ENCODE measurements at places on chromosomes 5 and 9. TPM values are rescaled to one million over a fixed set of nuclear protein-coding genes. Genes with fewer than 3 reads are reported as not detected.

IFNA13 gene
- total RNA-seq = 1.1 TPM

DNA sequence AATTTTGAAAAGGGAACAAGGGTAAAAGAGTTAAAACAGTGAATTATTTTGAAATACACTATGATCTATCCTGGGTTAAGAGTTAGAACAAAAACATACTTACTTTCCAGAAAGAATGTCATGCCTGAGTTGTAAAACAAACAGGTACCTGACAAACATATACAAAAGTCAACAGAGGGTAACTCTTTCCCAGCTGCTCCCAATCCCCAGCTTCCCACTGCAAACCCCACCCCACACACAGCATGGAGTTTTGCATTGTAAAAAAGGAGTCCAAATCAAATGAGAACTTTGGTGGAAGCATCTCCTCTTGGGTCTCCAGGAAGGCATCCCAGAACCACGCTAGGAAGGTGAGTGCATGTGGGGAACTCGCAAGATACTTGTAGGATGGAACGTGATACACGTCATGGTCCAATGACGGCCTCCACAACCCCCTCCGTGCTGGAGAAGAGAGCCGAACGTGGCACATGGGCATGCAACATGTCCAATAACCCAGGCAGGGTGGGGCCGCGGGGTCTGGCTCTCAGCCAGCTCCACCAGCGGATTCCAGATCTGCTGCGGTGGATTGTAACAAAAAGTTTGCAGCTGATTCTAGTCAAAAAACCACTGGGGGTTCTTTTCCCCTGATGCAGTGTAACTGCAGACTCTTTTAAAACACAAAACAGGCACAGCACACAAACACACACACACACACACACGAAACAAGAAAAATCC is 55.8 kb downstream of the EPB41L4B start:
- no peak for DNase-seq

- DNase-seq = no peak
Observed at GRCh38 chr9:124415852-124416484, 726 bp upstream of the PSMB7 start.

ZBTB6 gene
- total RNA-seq = 8.9 TPM

DNA sequence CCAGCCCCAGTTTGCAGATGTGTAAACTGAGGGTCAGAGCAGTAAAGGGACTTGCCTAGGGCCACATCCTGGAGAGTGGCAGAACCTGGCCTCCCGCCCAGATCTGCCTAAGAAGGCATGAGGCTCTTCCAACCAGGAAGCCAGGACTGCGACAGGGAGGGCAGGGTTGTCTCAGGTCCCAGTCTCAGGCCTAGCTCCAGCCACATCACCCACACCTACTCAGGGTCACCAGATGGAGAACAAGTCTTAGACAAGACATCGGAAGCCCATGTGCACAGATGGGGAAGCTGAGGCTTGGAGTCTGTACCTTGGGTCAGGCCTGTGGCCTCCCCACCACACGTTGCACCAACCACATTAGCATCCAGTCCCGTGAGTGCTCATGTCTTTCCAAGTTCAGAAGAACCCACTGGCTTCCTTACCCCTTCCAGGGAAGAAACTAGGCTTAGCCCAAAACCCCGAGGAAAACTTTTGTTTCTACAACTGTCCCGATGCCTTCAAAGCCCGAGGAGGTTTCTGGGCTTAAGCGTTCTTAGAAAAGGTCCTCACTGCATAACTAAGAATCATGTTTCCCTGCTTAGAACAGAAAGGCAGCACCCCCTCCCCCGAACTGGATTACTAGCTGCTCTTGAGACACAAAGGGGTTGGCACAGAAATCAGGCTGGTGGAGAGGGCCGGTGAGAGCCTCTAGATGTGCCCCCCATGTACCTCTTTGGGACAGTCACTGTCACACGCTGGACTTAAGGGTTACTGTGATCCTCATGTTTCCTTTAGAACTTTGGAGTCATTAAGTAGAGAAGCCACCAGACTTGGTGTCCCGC is 2.2 kb downstream of the FAM78A start:
- DNase-seq = no peak

DNA sequence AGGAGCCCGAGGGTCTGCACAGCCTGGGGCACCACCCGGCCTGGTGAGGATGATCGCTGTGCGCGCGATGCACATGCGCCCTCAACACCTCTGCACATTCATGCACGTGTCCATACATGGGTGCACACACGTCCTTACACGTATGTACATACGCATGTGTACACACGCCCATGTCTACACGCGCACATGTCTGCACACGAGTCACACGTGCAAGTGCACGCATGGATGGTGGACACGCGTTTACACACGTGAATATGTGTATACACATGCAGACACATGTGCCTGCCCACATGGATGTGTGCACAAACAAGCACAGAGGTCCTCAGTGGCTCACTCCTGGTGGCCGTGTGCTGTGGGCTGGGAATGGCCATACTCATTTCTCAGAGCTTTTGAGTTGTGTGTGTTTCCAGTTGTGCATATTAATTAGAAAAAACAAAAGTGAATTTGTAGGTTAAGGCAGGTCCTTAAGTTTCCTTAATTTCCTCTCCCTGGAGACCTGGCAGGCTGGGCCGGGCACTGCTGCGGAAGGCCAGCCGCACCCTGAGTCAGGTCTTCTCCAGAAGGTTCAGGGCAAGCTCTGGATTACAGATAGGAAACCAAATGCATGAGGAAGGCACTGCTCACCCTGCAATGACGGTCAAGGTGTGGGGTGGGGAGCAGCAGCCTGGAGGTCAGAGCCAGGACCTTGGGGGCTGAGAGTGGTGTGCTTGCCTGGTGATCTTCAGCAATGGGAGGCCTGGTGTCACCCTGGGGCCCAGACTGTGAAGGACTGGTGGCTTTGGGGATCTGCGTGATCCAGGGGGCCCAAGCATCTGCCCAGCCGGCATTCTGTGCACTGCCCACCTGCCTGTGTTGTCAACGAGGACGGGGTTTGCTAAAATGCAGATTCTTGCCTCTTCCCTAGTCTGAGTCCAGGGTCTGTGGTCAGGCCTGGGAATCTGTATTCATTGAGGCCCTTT is 1.3 kb upstream of the RNU6ATAC start:
- DNase-seq = peak; percentile 67

DNA sequence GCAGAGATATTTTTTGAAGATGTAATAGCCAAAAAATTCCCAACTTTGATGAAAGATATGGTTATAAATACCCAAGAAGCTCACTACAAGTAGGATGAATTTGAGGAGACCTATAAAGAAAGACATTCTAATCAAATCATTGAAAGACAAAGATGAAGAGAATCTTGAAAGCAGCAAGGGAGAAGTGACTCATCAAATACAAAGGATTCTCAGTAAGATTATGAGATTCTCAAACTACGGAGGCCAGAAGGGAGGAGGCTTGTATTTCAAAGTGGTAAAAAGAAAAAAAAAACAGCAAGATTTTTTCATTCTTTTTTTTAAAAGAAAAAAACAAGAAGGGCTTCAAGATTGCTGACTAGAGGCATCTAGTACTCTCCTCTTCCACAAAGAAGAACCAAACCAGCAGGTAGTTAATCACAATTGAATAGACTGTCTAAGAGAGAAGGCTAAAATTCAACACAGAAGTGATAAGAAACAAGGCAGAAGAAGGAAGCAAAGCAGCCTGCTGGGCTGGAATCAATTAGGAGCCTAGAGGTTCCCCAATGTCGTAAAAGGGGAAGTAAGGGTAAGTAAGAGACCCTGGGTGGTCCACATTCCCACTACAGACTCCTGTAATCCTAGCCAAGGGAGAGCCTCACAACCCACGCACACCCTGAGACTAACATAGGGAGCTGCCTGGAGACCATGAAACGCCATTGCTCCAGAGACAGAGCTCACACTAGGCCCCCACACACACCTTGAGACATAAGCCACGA is 59.1 kb upstream of the NIPAL4 start:
- DNase-seq = no peak

GPR151 gene
- total RNA-seq = not detected

GRCh38 chr5:10532421-10532820 is 31.4 kb upstream of the ANKRD33B start:
- no peak for DNase-seq

- no peak for DNase-seq
Observed at GRCh38 chr9:113652355-113653152, 189.0 kb downstream of the RGS3 start.

FOXI1 gene
- not detected for total RNA-seq

OR13C5 gene
- not detected for total RNA-seq

- no peak for DNase-seq
Observed at GRCh38 chr5:32692036-32692746, 18.9 kb upstream of the NPR3 start.

DNA sequence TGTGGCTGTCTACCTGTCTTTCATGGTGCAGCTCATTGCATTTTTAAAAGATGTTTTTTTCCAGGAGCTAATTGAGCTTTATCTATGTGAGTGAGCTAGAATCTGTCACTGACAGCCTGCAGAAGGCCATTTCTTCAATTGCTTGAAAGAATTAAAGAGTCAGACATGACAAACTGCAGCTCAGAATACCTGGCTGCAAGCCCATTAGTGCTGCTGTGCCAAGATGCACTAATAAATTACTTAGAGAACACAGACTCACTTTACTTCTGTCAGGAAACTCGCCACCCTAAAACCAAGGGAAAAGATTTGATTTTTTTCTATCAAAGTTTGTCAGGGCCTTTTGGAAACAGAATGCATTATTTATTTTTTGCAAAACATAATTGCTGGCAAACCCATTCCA is 368.3 kb downstream of the CAAP1 start:
- DNase-seq = no peak

GRCh38 chr5:60843936-60844905 is at the start of gene ELOVL7:
Gene ELOVL7, minus strand, starts transcription at chr5:60844269. Its CDS starts 56,872 bp downstream, at chr5:60787397.
- peak; percentile 84 for DNase-seq

PRELID1 gene
- total RNA-seq = 101 TPM

DNA sequence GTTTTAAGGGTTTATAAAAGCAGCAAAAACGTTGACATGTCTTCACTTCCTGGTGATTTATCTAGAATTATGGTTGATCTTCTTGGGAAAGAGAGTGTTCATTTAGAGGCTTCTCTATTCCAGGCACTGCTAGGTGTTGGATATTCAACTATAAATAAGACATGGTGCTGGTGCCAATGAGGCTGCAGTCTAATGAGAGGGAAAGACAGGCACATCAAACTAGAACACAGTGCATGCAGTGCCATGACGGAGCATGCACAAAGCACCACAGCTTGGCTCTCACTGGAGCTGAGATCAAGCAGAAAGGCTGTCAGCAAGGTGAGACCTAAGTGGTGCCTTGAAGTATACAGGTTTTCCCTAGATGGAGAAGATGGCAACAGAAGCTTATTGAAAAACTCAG is 126.5 kb downstream of the RMI1 start:
- DNase-seq = no peak

ZNF169 gene
- total RNA-seq = 6.1 TPM

LHX2 gene
- not detected for total RNA-seq

DNA sequence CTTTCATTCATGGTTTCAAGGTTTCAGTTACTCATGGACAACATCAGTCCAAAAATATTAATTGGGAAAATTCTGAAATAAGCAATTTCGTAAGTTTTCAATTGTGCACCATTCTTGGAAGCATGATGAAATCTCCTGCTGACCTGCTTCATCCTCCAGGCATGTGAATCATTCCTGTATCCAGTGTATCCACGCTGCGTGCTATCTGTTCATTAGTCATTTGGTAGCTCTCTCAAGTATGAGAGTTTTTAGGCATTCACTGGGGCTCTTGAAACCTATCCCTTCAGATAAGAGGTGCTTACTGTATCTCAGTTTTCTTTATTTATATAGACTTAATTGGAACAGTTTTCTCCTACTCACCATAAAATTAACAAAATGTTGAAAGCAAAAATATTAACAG is 293.0 kb downstream of the CDH12 start:
- no peak for DNase-seq

DNA sequence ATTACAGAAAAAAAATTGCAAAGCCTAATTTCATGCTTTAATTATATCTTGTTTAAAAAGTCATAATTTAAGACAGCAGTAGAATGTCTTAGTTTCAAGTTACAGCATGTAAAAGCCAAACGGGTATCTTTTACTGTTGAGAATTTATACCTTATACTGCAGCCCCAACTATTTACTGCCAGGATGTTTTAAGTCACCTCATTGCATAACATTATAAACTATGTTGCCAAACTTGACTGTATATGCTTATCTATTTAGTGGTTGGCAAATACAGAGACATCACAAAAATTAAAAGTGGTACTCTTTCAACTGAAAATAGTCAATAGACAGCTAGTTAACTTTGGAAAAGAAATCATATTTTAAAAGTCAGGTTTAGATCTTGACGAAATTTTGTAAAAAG is 119.5 kb downstream of the EDIL3 start:
- no peak for DNase-seq

DNA sequence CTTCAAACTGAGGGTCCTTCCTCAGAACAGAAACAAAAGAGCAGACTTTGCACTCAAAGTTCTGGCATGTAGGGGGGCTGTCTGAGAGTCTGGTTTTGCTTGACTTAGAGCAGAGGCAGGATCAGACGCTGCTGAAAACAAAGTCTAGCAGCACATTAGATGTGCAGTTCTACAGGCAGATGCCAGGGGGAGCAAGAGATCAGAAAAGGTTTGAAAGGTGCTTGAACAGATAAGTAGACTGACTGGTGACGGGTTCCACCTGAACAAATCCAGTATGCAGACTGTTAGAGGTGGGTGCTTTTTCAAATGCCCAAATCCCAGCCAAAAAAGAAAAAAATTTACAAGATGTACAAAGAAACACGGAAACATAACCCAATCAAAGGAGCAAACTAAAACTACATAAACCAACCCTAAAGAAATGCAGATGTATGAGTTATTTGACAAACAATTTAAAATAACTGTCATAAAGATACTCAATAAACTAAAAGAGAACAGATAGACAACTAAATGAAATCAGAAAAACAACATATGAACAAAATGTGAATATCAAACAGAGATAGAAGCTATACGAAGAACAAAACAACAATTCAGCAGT is 194.7 kb upstream of the FREM1 start:
- no peak for DNase-seq

DNA sequence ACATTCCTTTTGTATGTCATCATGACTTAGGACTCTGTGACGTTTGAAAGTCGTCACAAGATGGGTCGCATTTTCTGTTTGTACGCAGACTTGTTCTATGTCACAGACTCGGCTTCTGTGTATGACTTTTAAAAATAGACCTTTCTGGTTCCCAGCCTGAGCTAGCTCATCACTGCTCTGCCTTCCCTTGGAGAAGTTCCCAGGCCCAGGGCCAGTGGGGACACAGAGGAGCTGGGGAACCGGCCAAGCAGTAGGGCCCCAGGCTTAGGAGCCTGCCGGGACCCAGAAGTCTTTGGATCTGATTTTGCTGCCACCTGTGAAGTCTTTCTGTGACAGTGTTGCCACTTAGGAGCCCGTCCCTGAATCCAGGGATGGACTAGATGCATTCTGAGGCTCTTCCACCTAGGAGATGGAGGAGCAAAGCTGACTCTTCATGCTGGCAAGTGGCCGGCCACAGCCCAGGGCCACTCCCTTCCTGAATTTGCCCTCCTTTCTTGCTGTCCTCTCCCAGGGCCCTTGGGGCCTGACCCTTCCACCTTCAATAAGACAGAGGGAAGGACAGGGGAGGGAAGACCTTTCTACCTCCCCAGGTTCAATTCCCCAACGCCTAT is 18.1 kb upstream of the UBE2QL1 start:
- DNase-seq = no peak

GRCh38 chr5:125251703-125252102 is 505.3 kb upstream of the ZNF608 start:
- no peak for DNase-seq

GRCh38 chr9:92048924-92049625 is 66.1 kb downstream of the SPTLC1 start:
- no peak for DNase-seq
